ENCODE measurements at places on chromosomes 1 and 21. TPM values are rescaled to one million over a fixed set of nuclear protein-coding genes. Genes with fewer than 3 reads are reported as not detected.

- no peak for DNase-seq
- peaks cover 31% of the 10 kb centered on the region for H3K36me3 ChIP-seq
- no peak overlapping the region for H3K4me3 ChIP-seq
- peaks cover 19% of the 10 kb centered on the region for H3K4me1 ChIP-seq
Observed at GRCh38 chr1:67690018-67690363, 5.0 kb downstream of the GADD45A start.

Gene AKR7A3
- total RNA-seq, result 1.8 TPM

Gene COL11A1
- not detected for total RNA-seq

Gene CELF3
- not detected for total RNA-seq

- H3K4me1 ChIP-seq, result peaks cover 21% of the 10 kb centered on the region
- peaks cover 17% of the 10 kb centered on the region for H3K36me3 ChIP-seq
- no peak for DNase-seq
- H3K27me3 ChIP-seq, result no peaks in the 10 kb centered on the region
- no peak overlapping the region for H3K27ac ChIP-seq
- H3K4me3 ChIP-seq, result no peak overlapping the region
Observed at GRCh38 chr1:204574865-204575163, 58.6 kb downstream of the MDM4 start.

DNA sequence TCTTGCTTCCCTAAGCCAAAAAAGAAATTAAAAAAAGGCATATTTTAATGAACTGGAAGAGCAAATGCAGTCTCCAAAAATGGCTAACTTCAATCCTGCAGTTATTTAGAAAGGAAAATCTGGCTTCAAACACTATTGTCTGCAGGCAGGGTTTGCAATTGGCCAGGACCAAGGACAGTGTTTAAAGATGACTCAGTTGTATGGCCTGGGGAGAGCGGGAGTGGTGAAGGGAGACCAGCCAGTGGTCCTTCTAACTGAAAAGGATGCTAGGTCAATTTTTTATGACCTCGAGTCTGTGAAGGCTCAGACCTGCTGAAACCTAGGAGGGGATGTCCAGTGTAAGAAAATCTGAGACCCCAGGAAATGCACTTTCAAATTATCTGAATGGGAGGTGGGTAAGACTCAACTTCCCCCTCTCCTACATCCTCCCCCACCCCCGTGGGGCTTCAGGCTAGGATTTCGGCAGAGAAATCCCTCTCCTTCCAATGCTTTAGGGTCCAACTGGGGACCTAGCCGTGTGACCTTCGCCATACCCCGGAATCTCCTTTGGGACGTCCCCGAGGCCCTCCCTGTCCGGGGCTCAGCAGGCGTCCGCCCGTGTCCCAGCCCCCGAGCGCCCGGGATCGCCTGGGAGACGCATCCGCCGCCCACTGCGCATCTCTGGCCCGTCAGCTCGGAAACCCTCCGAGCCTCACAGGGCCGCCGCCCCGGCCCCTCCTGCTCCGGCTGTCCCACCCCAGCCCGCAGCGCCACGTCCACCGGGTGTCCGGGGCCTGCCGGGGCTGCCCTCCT, 602 bp upstream of the RIMKLA start:
- H3K36me3 ChIP-seq, result no peaks in the 10 kb centered on the region
- H3K4me1 ChIP-seq, result peaks cover 8% of the 10 kb centered on the region
- H3K4me3 ChIP-seq, result peak overlapping the region; percentile 81

Gene LRRC38
- not detected for total RNA-seq

GRCh38 chr1:107536266-107536665, 395.4 kb downstream of the NTNG1 start:
- H3K27me3 ChIP-seq, result no peaks in the 10 kb centered on the region
- H3K4me1 ChIP-seq, result no peaks in the 10 kb centered on the region
- no peak overlapping the region for H3K27ac ChIP-seq
- H3K4me3 ChIP-seq, result no peak overlapping the region

DNA sequence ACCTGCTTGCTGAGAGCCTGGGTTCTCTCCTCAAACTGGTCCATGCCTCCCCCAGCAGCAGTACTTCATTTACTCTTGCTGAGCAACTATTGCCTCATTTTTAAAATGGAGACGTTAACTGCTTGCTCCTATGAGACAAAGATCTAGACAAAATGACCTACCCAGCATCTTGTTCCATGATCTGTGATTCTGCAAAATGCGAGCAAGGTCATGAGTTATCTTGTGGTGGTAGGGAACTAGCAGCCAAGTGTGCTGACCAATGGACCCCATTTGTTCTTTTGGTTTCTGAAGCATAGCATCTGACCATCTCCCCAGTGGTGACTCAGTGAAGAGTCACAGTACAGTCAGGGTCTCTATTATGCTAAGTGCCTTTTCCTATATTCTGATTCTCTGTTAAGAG, 40.4 kb downstream of the TBX15 start:
- H3K4me1 ChIP-seq, result no peaks in the 10 kb centered on the region

DNA sequence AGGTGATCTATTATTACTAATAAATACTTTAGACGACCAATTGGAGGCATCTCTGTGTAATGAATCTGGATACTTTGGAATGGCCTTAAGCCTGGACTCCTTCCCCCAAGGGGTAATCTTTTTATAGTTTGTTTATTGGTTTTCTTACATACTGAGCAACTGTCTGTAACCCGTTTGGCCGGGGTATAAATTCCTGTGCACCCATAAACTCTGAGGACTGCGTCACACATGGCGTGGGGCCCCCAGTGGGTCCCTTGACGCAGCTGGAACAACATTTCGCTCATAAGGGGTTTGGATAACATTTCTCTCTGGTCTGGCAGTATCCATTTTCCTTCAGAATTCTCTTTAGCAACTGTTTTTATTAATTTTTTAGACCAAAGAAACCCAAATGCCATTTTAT, 26.5 kb downstream of the SCCPDH start:
- no peaks in the 10 kb centered on the region for H3K4me1 ChIP-seq
- no peak for DNase-seq

Gene NHLH2
- not detected for total RNA-seq

- no peak for DNase-seq
- no peak overlapping the region for H3K4me3 ChIP-seq
- no peak overlapping the region for H3K27ac ChIP-seq
- no peaks in the 10 kb centered on the region for H3K4me1 ChIP-seq
- H3K27me3 ChIP-seq, result peaks cover 5% of the 10 kb centered on the region
- no peaks in the 10 kb centered on the region for H3K36me3 ChIP-seq
Observed at GRCh38 chr1:244802041-244802440, 33.4 kb upstream of the COX20 start.

Gene RIMS3
- total RNA-seq, result 2.0 TPM

GRCh38 chr1:180462102-180462501, 40.3 kb downstream of the ACBD6 start:
- no peak overlapping the region for H3K27ac ChIP-seq
- DNase-seq, result no peak
- peaks cover 42% of the 10 kb centered on the region for H3K36me3 ChIP-seq
- H3K4me3 ChIP-seq, result no peak overlapping the region
